ENCODE measurements at places on chromosomes 5 and 9. TPM values are rescaled to one million over a fixed set of nuclear protein-coding genes. Genes with fewer than 3 reads are reported as not detected.

DNA sequence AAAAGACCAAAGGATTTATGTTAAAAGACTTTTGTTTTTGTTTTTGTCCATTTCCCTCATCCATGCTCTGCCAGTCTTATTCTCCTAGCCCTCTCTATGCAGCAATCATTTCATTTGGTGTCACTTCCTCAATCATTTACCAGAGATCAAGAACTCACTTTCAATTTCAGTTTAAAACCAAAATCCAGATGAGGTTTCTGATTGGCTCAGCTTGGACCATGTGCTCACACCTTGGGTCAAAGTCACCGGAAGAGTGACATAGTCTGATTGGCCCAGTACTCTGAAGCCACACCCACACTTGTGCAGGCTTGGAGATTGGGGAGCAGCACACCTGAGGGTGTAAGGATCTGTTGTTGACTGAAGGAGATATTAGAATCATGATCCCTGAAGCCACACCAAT lies 79.6 kb downstream of the TLR4 start:
- H3K4me1 ChIP-seq = peaks cover 12% of the 10 kb centered on the region
- no peak overlapping the region for H3K27ac ChIP-seq
- H3K36me3 ChIP-seq = no peaks in the 10 kb centered on the region
- peak; percentile 51 for DNase-seq
- H3K4me3 ChIP-seq = no peak overlapping the region
- peaks cover 22% of the 10 kb centered on the region for H3K27me3 ChIP-seq

GRCh38 chr9:111925017-111925770 lies 28.6 kb downstream of the UGCG start:
- peaks cover 27% of the 10 kb centered on the region for H3K36me3 ChIP-seq
- no peak overlapping the region for H3K4me3 ChIP-seq
- H3K27ac ChIP-seq = no peak overlapping the region
- H3K4me1 ChIP-seq = peaks cover 34% of the 10 kb centered on the region

- no peak overlapping the region for H3K4me3 ChIP-seq
- no peak for DNase-seq
- H3K4me1 ChIP-seq = no peaks in the 10 kb centered on the region
- H3K36me3 ChIP-seq = no peaks in the 10 kb centered on the region
- peaks cover 5% of the 10 kb centered on the region for H3K27me3 ChIP-seq
These were observed 52.1 kb downstream of the GDNF start for GRCh38 chr5:37787742-37788141.

DNA sequence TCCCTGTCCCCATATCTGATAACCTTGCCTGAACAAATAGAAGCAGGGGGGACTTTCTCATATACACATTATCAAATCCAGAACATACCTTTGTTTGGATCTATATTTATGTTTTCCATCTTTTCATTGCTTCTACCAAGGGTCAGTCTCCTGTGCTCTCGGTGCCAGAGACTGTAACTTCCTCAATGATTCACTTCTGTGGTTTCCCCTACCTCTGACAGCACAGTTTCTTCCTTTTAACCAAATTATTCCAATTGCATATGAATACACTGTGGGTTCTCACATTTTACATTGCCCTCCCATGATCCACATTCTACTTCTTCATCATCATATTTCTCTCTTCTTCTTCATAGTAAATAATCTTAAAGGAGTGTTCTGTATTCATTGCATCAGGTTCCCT lies 32.2 kb downstream of the NMUR2 start:
- H3K27ac ChIP-seq = no peak overlapping the region
- no peaks in the 10 kb centered on the region for H3K36me3 ChIP-seq
- H3K4me1 ChIP-seq = no peaks in the 10 kb centered on the region
- H3K27me3 ChIP-seq = no peaks in the 10 kb centered on the region

GRCh38 chr9:96398582-96399324 lies 15.2 kb upstream of the SLC35D2 start:
- peak overlapping the region; percentile 94 for H3K27ac ChIP-seq
- no peaks in the 10 kb centered on the region for H3K27me3 ChIP-seq
- peak; percentile 36 for DNase-seq
- peaks cover 53% of the 10 kb centered on the region for H3K36me3 ChIP-seq
- H3K4me3 ChIP-seq = peak overlapping the region; percentile 8

DNA sequence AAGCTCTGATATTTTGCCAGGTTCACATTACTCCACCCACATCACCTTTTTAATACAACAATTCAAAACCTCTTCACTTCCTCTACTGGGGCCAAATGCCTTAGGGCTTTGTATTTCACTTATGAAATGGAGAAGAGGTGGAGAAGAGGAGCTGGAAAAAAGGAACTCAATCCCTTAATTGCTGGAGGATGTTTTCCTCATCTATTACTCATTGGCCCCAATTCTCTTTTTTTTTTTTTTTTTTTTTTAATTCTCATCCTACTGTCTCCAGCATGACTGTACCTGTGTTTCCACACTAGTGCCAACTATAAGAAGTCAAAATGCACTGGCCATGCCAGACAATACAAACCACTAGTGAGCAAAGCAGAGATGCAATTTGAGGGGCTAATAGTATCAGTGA lies 20.9 kb downstream of the FAM13B start:
- no peak overlapping the region for H3K4me3 ChIP-seq
- no peak overlapping the region for H3K27ac ChIP-seq
- peaks cover 51% of the 10 kb centered on the region for H3K36me3 ChIP-seq
- no peaks in the 10 kb centered on the region for H3K27me3 ChIP-seq

DNA sequence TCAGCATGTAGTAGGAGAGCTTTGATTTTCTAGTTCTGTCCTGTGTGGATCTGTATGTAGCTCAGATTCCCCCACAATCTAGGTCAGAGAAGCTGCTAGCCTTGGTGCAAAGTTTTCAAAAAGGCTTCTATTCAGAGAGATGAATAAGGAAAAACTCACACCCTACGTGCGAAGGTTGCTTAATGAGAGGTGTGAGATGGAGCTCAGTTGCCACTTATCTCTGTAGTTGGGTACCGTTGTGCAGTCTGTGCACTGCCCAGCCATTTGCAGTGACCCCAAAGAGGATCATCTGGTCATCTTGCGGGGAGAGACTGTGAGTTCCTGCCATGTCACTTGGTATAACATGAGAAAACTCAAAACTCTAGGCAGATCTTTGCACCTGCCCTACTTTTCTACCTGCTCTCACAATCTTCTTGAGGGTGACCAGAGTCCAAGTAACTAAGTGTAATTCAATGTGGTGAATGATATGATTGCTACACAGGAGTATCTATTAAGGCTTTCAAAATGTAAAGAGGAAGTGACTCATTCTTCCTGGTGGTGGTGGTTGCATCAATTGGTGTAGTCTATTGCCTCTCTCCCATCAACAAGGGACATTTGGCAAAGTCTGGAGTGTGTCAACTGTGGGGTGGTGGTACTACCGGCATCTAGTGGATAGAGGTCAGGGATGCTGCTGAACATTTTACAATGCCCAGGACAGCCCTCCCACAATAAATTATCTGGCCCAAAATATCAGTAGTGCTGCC lies 65.2 kb downstream of the TMC1 start:
- peaks cover 29% of the 10 kb centered on the region for H3K4me1 ChIP-seq
- H3K27me3 ChIP-seq = peaks cover 3% of the 10 kb centered on the region
- peak; percentile 10 for DNase-seq
- no peak overlapping the region for H3K27ac ChIP-seq
- peaks cover 4% of the 10 kb centered on the region for H3K36me3 ChIP-seq

Gene SLC1A1
- total RNA-seq = not detected

Gene NR5A1
- total RNA-seq = not detected

Gene SOHLH1
- total RNA-seq = not detected

Gene LCN1
- not detected for total RNA-seq

Gene PIP5KL1
- 4.1 TPM for total RNA-seq

Gene SCGB3A2
- not detected for total RNA-seq

Gene MCC
- 3.3 TPM for total RNA-seq

Gene FIBCD1
- not detected for total RNA-seq

All from activated CD4-positive, alpha-beta T cell treated with anti-CD3 and anti-CD28 coated beads, Interleukin-2, amount 10 ng/mL, durations not matched to agents 7 days and 5 days (primary cell).